ENCODE measurements at places on chromosomes 5 and 9.

- DNase-seq: no peak
Measured at GRCh38 chr9:137880976-137881530, 3.5 kb downstream of the CACNA1B start.

- DNase-seq: peak; percentile 41
Measured at GRCh38 chr5:159341906-159342310, 11.6 kb upstream of the IL12B start.

DNA sequence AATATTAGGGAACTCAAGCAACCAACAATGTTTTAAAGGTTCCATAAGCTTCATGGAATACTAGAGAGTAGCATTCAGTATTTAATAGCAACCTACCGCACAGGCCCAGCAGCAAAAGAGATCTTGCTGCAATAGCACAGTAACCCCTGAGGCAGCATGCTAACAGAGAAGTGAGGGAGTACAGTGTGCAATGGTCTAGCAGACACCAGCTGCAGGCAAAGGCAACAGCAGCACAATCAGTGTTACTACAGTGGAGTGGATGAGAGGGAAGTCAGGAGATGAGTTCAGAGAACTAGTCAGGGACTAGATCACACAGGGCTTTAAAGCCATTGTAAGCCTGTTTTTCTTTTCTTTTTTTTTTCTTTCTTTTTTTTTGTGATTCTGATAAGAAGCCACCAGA lies 2.8 kb downstream of the TICAM2 start:
- DNase-seq: no peak

GRCh38 chr5:39116344-39117170 lies 42.4 kb upstream of the RICTOR start:
- DNase-seq: no peak

- no peak for DNase-seq
Measured at GRCh38 chr5:159402311-159402710, 72.0 kb upstream of the IL12B start.

- DNase-seq: no peak
Measured at GRCh38 chr9:120759755-120760400, 33.3 kb downstream of the FBXW2 start.

DNA sequence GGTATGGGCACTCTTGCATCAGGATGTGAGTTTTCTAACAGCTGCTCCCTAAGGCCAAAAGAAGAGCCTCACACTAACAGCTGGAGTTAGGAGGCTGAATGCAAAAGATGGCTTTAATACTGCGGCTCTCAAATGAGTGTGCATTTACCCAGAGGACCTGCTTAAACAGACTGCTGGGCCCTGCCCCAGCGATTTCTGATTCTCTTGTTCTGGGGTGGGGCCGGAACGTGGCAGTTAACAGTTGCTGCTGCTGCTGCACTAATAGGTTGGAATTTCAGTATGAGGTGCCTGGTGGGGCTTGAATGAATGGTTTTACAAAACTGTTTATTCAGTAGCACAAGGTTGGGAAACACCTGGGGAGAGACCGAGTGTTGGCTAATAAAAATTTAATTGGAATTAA lies 26.1 kb downstream of the HMGCR start:
- DNase-seq: no peak

DNA sequence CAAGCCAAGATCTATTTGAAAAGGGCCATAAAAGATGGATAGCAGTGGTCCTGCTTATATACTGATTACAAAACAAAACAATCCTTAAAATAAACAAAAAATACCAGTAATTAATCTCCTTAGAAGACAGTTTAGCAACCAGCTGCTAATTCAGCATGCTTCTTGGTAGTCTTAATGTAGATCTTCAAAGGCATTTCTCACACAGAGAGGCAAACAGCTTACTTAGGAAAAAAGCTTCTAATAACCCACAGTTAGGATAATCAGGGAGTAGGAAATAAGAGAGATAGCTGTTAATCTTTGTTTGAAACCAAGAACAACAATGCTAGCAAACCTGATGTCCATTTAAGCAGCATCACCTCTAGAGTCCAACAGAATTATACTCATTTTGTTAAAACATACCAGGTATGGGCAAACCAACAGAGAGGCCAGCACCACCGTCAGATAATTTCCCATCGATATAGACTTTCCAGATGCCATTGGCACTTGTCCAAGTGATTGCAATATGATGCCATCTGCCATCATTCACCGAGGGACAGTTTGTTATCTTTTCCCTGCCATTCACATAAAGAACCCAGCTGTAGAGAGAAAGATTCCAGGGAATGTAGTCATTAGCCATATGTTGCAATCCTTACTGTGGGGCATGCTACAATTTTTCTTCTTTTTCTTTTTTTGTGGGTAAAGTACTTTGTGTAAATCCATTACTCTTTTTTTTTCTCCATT lies 105.6 kb upstream of the TXNDC8 start:
- DNase-seq: peak; percentile 43

DNA sequence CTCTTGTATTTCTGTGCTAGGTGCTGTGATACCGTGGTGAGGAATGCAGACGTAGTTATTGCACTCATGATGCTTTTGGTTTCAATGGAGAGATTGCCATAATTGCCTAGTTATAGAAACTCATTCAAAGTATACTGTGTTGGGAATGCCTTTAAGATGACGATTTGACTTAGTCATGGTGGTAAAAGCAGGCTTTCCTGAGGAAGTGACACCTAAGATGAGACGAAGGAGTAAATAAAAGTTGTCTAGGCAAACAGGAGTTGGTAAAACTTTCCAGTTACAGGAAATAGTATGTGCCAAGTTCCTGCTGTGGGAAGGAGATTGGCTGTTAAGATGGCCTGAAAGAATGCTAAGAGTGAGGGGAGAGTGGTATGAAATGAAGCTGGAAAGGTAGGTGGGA lies 48.1 kb downstream of the FOCAD start:
- DNase-seq: peak; percentile 66

DNA sequence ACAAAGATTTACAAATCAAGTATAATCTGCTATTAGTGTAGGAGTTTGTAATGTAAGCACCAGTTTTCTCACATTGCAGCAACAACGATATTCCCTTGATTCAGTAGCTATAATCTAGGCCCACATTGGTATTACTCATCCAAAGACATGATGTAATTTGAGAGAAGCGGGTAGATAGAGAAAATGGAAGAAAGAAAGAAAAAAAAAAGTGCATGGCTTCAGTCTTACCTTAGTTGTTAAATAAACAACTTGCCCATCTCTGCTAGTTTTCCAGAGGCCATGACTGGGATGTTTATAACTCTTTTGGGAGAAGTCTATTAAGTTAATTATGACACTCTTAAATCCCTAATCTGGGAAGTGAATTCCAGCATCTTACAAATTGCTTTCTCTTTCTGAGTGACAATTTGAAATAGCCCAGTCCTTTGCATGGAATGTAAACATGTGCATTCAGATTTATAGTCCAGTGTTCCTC lies 2.8 kb downstream of the MELK start:
- DNase-seq: no peak

DNA sequence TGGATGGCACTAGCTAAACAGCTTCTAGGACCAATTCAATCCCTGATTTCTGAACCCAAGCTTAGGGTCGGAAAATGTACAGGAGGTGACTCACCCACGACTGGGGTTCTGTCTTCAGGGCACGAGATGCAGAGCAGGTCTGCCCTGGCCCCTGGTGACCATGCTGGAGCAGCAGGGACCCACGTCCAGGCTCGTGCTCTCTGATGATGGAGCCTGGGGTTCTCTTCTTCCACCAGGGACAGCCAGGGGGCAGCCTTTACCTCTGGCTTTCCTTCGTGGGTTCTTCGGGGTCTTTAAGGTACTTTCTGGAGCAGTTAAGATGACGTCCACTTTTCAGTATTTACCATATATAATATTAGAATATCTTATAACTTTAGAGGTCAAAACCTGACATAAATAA lies 2.1 kb downstream of the CFAP77 start:
- no peak for DNase-seq

DNA sequence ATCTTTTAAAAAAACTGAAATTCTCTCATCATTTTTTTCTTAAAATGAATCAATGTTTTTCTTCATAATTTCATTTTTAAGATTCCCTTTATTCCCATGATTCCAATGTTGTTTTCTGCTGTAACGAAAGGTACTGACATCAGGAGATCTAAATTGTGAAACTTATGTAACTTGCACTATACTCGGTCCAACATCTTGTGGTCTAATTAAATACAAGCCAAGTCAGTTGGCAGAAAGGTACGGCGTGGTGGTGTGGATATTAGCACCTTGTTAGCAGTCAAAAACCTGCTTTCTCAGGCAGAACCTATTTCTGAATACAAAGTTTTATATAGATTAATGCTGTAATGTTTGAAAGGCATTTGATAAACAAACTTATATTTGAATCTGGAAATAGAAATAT lies 20.1 kb downstream of the RORB start:
- DNase-seq: no peak

DNA sequence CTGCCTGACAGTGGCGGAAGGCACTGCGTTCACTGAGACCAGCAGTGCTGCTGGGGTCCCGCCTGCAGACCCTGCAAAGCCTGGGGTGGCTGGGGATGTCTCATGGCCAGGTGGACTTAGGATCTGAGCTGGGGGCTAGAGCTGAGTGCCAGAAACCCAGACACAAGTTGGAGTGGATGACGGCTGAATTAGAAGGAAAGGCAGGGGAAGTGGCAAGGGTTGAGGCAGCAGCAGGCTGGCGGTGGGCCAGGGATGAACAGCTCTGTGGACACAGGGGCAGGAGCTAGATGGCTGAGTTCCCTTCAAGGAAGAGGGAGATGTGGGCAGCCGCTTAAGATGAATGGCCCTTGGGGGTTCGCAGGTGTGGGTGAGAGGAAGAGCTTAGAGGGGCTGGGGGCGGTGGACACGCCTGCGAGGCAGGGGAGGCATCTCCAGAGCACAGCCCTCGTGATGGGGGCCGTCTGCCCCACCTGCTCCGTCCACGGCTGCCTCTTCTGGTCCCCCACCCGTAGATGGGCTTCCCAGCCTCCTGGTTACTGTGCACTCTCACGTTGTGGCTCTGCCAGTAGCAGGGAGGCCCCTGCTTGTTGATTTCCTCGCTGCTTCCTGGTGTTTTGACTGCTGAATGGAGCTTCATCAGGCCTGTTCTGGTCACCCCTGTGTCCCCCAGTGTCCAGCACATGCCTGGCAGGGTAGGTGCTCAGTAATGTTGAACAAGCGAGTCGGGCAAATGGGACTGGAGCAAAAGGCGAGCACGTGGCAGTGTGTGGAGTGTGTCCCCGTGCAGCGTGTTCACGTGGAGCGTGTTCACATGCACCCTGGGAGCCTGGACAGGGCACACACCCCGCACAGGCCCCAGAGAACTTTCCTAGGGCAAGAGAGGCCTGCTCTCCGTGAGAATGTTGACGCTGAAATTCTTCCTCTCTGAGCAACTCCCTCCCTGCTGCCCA lies 168.2 kb downstream of the CACNA1B start:
- DNase-seq: no peak

DNA sequence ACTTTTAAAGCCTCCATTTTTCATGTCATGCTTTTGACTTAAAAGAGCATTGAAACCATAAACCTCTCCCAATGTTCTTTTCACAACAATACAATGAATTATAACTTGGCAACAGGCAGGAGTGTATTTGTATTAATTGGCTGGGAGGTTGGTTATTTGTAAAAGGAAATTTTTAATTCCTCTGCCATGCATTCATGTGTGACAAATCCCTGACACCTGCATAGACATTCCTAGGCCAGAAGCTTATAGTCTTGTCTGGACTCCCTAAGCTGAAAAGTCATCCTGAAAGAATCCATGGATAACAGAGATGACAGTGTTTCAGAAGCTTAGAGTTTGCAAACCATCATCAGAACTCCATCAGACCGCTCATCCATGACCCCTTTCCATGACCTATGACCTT lies 76.3 kb upstream of the PTGER4 start:
- no peak for DNase-seq

DNA sequence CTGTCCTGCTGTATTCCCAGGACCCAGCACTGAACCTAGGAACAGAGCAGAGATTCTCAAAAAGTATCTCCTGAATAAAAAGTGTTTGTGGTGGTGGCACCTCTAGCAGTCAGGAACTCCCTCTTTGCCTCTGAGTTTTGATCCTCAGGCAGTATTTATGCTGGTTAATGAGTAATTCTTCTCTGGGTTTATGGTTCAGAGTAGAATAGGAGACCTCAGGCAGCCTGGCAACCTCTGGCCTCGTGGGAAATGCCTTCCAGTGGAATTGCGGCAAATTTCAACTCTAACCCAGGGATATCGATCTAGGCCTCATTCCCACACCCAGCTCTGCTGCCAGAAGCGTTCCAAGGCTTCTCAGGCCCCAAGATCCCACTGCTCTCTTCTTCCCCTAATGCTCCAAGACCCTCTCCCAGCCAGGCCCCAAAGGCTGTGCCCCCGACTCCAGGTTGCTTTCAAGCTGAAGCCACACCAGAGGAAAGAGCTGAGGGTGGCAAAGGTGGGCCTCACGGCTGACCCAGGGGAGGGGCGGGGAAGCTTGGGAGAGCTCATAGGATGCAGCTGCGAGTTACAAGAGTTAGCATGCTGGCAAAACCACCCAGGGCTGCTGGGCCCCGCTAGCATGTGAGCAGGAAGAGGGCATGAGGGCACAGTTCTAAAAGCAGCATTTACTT lies 10.9 kb upstream of the HDHD3 start:
- no peak for DNase-seq

DNA sequence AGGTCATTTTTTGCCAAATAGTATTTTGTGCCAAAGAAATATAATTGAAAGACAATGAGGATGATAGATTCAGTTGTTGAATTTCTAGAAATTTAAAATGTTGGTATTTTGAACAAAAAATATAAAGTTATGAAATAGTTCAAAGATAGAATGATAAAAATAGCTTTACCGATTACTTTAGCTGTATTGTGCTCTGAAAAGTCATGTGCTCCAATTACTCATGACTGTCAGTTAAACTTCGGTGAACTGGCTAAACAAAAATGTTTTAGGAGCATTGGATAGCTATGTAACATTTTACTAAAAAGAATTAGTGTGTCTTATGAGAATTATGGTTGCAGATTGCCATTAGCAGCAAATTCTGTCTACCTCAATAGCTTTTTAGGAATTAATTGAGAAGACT lies 177.3 kb upstream of the VCAN start:
- no peak for DNase-seq

DNA sequence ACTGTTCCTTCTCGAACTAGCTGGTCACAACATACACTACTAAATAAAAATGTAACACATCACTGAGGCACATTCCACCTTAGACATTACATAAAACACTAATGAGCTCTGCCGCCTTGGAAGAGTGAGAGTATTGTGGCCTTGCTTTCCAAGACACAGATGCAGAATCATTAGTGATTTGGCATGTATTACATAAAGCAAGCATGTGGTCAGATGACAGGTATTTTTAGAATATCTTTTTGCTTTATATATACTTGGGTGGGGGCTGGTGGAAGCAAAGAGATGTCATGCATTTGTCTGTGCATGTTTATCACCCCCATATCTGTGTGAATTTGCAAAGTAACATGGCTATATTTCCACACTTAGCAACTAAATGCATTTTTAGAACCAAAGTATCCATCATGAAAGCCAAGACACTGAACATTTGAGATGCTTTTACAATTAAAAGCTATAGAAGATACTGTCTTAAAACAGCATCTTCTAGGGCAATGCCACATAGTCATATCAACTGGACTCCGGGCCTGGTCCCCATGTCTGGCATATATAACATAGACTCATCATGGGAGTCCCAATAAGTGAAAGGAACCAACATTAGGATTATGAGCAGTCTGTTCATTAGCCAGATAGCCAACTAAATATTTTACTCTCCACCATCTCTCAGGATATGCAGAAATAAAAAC lies 213.5 kb downstream of the MEF2C start:
- no peak for DNase-seq

GRCh38 chr5:129367883-129368282 lies 92.2 kb upstream of the ADAMTS19 start:
- DNase-seq: peak; percentile 14
